ENCODE measurements at places on chromosomes 3 and 15. TPM values are rescaled to one million over a fixed set of nuclear protein-coding genes. Genes with fewer than 3 reads are reported as not detected.

KIF7 gene
- total RNA-seq = 28.0 TPM

COMMD4 gene
- total RNA-seq = 133 TPM

RCN2 gene
- 106 TPM for total RNA-seq

PATL2 gene
- 0.15 TPM for total RNA-seq

IGSF10 gene
- total RNA-seq = 0.02 TPM

GRCh38 chr3:99576904-99577559, 61.4 kb upstream of the COL8A1 start:
- DNase-seq = no peak

DNA sequence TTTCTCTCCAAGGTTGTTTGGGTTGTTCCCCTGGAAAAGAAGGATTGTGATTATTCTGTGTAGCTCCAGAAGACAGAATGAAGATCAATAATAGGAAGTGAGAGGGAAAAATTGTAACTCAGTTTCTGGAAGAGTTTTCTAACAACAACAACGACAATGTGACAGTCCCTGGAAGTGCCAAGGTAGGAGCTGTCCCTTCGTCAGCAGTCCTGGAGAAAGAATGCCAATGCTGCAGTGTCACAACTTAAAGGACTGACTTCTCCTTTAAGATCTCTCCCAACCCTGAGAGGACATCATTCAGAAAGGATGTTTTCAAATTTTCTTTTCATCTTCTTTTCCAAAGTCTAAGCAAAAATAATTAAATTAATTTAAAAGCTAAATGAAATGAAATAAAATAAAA, 136.4 kb upstream of the GAP43 start:
- no peak for DNase-seq

DNA sequence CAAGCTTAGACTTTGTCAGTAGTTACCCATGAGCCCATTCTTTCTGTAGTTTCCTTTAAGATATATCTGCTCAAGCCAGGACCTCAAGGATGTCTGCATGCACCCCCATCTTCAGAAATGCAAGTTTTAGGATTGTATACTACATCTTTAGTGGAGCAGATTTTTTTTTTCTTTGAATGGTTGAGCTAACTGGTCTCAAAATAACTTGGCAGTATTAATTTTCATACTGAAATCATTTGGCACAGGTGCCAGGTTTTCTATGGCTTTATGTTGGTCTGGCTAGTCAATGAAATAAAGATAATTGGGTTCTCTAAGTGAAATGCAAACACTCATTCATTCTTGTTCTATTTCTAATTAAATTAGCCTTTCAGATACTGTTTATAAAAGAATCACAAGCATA, 108.9 kb downstream of the ATG7 start:
- DNase-seq = no peak

DNA sequence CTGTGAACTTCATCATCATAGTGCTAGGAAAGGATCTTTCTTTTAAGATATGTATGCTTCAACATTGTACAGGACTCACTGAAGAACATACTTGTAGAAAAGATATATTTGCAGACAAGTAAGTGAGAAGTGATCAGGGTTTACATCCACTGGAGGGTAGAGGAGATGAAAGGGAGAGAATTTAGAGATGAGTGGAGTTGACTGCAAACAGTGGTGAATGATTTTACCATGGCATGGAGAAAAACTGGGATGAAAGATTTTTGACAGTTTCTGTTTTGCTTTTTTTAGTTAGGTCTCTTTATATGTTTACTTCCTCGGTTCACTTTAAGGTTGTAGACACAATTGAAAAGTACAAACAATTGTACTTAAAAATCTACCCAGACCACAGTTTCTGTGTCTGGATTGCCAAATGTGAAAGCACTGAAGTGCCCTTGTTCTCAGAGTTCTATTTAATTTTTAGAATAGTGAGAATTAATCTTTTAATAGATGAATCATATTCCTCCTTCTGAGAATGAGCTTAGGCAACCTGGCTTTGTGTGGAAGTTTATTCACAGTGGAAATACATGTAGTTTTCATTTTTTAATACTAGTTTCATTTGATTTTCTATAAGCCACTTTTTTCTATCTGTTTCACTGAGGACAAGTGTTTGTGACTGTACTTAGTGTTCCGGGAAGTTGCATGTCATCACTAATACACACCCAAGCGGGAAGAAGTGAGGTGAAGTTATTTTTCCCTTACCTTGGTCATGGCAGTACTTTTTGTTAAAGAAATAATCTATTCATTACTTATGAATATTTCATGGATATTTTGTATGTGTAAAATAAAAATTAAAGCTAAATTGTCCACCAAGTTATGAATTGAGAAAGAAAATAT, 1.8 kb upstream of the GPR171 start:
- no peak for DNase-seq

- no peak for DNase-seq
These were observed 5.5 kb upstream of the PSMD6 start for GRCh38 chr3:64028754-64029153.

GRCh38 chr3:191282251-191283185, 46.7 kb upstream of the CCDC50 start:
- no peak for DNase-seq

GRCh38 chr3:189123595-189124387, 48.0 kb upstream of the TPRG1 start:
- no peak for DNase-seq

- peak; percentile 98 for DNase-seq
These were observed 3.3 kb downstream of the LIPH start for GRCh38 chr3:185549122-185549521.

- no peak for DNase-seq
These were observed 456.7 kb upstream of the RASGRP1 start for GRCh38 chr15:39021341-39021740.

GRCh38 chr15:73983211-73983727, 8.8 kb downstream of the STOML1 start:
- DNase-seq = peak; percentile 84

Measured in HFFc6 (cell line).